ENCODE measurements at places on chromosomes 7 and 10.
A peak's percentile ranks its signal among the peaks of the same experiment; 100 is the strongest.

DNA sequence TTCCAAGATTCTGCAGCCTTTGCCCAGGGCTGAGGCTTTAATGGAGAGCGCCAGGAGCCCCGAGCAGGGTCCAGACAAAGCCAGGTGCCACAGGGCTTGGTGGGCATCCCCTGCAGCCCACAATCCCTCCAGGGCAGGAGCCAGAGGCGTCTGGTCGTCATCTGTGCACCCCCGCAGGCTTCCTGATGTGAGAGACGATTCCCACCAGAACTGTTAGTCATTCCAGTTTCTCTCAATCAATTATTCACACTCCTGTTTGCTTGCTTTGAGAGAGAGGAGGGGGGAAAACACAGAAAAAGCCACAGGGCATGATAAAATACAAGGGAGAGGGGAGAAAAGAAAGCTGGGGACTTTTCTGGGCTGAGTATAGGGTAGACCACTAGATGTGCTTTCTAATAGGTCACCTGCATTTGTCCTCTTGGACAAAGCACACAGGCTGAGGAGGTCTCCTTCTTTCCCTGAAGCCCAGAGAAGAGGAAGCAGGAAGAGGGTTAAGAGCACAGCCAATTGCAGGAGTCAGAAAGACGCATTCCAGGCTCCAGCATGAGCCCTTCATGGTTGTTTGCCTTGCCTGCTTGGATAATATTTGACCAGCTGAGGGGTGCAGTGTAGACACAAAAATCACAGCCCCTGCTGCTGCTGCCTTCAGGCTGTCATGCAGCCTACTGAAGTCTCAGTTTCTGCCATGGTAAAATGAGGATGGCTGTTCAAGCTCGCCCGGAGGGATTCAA lies 194.4 kb downstream of the PLXNA4 start:
- peak; percentile 18 for DNase-seq

DNA sequence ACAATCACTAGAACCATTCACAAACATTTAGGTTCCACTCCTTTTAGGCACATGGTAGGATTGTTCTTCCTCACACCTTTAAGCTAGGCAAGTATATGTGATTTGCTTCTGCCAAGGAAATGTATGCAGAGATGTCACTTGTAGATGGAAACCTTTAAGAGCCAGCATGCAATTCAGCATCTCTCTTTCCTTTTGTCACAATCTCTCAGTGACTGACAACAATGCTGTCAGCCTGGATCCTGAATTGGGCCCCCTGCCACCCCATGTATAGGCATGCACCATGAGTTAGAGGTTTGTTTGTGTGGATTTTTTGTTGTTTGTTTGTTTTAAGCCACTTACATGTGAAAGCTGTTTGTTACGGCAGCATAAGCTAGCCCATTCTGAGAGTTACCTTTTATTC lies 169.6 kb upstream of the PDE1C start:
- no peak for DNase-seq

DNA sequence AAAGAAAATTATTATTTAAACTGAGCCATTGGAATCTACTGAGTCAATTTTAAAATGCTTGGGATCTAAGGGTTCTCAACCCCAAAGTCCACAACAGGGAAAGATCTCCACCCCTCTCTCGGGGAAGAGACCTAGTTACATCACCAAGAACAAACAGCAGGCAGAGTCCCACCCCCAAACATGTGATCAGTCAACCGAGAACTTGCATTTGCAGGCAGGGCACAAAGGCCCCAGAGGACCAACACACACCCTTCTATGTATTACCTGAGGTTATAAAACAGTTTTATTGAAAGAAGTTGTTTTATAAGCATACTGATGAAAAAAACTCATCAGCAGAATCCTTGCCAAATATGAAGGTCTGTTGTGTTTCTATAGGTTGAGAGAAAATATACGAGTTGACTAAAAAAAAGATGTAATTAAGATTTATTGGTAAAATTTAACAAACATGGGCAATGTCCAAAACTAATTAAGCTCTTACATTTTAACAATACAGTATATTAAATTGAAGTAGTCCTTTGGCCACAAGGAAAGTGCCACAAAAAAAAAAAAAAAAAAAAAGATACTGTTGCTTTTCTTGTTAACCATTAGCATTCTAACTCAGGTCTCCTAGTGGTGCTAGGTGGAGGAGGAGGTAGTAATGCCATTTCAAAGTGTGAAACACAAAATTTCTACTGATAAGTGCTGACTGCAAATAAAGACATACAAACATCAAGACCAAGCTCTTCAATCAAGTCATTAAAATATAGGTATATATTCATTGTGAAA lies 975 bp upstream of the USP54 start:
- DNase-seq, result peak; percentile 65

GRCh38 chr7:64312826-64313225 lies 935 bp upstream of the ZNF736 start:
- no peak for DNase-seq

- peak; percentile 57 for DNase-seq
Measured at GRCh38 chr10:93357680-93358079, 124.5 kb downstream of the MYOF start.

DNA sequence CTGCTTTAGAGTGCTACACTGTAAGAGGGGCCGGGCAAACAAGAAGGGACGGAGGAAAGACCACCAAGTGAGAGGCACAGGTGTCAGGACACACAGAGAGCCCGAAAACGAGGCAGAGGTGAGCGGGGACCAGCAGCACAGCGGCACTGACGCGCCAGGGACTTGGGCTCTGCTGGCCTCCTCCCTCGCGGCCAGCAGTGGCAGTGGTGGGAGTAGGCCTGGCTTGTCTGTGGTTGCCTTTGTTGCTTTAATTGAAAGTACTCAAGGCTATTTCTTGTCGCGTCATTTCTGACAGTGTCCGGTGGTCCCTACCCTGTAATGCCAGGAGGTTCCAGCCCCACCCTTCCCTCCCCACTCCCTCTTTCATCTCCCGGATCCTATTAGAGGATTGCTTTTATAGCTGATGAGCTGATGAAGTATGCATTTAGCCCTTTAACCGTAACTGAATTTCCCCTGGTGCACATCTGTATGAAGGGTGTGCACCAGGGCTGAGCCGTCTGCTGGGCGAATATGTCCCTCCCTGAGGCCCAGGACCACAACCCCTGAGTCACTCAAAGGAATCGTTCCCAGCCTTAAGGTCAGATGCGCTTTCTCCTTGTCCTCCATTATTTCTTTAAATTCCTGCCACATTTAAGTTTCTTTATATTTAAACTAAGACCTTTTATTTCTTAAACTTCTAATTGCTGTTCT lies 39.5 kb upstream of the FAM20C start:
- DNase-seq, result no peak

GRCh38 chr7:93592588-93593266 lies 18.2 kb upstream of the CALCR start:
- no peak for DNase-seq

DNA sequence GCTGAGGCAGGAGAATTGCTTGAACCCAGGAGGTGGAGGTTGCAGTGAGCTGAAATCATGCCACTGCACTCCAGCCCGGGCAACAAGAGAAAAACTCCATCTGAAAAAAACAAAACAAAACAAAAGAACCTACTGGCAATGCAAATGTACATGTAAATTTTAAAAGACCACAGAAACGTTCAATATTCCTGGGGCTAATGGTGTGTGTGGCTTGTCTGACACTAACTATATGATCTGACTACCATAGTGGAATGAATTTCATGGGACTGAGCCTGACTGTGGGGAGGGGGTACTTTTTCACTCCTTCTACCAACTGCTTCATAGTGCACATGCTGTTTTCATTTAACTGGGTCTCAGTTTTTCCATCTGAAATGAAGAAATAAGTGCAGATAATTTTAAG lies 69.6 kb downstream of the ITPRID1 start:
- DNase-seq, result no peak

DNA sequence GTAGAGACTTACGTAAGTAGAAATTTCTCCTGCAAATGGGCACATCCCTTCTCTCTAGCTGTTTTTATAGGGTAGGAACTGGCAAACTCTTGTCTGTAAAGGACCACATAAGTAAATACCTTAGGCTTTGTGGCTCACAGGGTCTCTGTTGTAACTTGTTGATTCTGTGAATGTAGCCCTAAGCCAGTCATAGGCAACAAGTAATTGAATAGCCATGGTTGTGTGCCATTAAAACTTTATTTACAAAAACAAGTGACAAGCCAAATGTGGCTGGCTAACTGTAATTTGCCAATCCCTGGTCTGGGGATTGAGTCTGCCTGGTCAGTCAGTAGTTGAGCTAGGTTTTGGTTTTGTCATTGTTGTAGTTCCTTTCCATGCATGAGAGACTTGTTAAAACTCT lies 5.3 kb upstream of the KLF6 start:
- no peak for DNase-seq

DNA sequence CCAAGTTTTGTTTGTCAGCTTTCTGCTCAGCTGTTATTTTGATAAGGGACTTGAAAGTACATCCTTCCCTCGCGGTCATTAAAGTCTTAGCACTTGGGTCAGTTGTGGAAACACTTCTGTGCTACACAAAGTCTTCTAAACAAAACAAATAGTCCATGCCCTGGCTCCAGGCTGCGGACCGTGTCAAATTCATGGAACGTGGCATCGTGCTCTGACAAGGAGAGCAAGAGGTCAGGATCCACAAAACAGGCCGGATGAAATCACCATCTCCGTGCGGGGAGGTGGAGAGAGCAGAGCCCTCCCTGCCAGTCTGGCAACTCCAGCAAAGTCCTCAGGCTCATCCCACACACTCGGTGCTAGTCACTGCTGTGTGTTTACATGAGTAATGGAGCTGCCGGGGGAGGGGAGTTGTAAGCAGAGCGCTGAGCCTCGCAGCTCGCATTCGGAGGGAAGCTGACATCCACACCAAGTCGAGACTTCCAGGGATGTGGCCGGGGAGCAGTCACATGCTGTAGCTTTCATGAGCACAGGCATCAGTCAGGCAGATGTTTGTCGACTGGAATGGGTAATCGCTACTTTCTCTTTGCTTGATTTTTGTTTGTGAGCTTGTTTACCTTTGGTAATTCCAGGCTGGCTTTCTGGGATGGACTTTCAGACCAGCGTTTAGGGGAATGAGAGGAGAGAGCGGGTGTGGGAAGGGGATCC lies 147.6 kb downstream of the ARID5B start:
- peak; percentile 98 for DNase-seq

DNA sequence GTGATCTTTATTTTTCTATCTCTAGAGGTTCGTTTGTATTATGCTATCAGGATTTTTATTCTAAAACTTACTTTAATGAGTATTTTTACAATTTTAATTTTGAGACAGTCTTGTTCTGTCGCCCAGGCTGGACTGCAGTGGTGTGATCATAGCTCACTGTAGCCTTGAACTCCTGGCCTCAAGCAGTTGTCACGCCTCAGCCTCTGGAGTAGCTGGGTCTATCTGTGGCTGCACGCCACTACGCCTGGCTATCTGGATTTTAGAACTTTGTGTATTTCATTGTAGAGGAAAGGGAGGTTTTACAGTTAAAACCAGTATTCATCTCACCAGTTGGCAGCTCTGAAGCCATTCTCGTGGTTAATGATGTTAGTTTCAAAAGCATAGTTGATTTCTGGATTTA lies 25.9 kb downstream of the DNAJB6 start:
- DNase-seq, result no peak

DNA sequence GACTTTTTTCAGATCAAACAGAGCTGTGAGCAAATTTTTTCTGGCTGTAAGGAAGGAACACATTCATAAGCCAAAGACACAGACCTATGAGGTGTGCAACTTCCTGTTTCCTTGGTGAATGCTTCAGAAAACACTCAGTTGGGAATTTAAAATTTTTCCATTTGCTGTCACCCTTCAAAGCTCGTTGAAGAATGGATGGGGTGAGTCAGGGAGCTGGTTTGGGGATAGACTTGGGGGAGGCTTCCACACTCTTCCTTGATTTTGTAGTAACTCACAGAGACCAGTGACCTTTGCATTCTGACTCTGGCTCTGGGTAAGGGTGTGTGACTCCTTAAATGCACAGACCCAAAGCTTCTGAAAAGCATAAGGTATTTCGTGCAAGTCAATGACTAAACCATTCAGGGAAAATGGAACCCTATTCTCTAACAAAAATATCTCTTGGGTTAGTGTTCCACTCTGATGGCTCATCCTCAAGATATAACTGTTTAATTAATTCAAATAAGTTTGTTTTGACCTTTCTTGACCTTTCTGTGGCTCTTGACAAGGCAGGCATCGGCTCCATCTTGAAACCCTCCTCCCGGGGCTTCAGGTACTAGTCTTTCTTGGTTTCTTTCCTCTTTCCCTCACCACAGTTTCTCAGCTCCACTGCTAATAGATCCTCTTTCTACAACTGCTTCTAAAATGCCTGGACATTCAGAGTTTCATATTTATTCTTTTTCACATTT lies 227.8 kb upstream of the INHBA start:
- DNase-seq, result peak; percentile 86

DNA sequence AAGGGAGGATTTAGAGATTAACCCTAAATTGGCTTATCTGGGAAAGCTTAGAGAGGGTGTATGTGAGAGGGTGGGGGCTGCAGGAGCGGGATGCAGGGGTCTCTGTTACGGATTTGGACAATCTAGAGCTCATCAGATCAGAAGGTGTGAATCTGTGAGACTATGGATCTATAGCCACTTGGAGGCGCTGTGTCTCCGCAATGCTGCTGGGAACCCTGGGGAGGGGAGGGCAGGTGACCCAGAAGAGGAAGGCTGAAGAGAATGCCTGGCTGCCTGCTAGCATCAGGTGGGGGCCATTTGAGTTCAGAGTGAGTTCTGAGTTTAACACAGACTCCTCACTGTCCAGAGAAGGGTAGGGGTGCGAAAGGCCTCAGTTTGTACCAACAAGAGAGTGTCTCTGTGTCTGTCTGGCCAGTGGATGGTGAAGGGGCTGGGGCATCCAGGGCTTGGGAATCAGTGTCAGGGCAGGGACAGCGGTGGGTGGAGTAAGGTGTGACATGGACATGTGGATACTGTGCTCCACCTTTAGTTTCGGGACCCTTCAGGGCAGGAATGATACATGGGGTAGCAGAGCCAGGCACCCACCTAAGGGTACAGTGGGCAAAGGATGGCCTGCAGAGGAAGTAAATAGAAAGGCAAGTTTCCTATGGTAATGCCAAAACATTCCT lies 187.3 kb upstream of the PRSS58 start:
- no peak for DNase-seq

GRCh38 chr7:25002786-25003185 lies 22.8 kb upstream of the OSBPL3 start:
- DNase-seq, result no peak

DNA sequence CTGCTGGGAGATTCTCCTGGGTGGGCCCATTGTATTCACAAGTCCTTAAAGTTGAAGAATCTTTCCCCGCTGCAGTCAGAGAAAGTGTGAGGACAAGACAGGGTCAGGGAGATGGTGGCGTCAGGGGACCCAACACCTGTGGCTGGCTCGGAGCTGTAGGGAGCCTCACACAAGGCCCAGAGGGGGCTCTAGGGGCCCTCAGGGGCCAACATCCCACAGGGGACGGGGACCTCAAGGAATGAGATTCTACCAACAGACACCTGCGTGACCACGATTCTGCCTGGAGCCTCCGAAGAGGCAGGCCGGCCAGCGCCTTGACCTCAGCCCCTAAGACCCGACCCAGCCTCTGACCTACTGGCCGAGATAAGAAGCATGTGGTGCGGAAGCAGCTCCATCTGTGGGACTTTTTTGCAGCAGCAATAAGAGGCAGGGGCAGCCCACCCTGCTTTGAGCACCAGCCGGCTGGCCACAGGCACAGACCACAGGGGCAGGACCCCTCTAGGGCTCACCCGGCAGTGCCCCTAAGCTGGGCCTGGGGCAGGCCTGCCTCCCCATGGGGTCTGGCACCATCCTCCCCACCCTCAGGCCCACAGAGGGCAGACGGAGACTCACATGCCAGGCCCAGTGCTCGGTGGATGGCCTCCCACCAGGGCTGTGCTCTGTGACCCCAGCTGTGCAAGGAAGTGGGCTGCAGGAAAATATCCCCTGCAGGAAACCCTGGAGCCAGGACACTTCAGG lies 13.2 kb downstream of the RASGEF1A start:
- no peak for DNase-seq

GRCh38 chr7:143490717-143491306 lies 13.1 kb downstream of the TAS2R41 start:
- DNase-seq, result peak; percentile 49

GRCh38 chr10:89637113-89637512 lies 7.9 kb downstream of the PANK1 start:
- DNase-seq, result no peak

Data from cardiac fibroblast (primary cell).